ENCODE measurements at places on chromosomes 7 and 10.

DNA sequence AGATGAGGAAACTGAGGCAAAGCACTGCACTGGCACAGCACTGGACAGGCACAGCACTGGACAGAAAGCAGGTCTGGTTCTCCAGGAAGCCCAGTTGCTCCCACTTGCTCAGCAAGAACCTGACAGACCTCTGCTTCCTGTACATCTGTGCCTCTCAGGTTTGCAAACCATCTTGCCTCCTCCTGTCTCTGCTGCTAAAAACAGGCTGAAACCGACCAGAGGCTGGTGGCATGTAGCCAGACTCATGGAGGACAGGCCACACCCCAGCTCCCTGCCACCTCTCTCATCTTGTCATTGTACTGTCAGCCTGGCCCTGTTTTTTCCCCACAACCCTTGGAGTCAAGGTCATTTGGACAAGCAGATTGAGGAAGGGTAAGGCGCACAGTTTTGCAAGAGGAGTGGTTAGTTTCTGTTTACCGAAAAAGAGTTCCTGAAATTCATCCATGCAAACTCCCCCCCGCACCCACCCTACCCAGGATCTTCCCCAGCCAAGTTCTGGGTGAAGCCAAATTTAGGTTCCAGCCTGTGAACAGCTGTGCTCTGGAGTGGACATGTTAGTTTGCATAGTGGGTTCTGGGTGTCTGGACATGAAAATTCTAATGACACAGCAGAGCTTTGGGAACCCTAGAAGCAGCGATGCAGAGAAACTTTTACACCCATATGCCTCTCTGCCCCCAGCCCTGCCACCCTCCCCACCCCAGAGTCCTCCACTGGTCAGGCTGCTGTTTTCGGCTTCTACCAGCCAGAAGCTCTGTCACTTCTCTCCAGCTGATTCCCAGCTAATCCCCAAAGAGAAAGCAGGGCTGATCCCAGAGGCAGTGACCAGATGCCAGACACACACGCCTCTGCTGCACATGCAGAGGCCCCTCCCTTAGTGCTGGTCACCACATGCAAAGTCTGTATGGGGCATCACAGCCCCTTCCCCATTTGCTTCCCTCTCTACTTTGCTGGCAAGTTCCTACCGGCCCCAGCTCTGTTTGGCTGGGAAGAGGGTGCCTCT lies 8.5 kb upstream of the C10orf105 start:
- peak; percentile 68 for DNase-seq

DNA sequence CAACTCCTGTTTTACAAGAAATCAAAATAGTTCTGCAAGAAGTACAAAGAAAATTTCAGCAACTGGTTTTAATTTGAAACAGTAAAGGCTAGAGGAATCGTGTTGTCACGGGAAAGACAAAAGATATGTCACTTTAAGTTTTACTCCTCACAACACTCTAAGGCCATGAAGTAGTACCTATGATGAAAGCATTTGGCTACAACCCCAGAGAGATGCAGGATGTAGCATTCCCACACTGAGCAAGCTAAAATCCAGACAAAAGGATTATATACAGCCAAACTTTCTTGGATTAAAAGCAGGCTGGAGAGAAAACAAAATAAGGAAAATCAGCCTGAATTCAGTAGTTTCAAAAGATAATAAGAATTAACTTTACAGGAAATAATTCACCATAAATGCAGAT lies 245.5 kb upstream of the STEAP1 start:
- DNase-seq, result no peak

DNA sequence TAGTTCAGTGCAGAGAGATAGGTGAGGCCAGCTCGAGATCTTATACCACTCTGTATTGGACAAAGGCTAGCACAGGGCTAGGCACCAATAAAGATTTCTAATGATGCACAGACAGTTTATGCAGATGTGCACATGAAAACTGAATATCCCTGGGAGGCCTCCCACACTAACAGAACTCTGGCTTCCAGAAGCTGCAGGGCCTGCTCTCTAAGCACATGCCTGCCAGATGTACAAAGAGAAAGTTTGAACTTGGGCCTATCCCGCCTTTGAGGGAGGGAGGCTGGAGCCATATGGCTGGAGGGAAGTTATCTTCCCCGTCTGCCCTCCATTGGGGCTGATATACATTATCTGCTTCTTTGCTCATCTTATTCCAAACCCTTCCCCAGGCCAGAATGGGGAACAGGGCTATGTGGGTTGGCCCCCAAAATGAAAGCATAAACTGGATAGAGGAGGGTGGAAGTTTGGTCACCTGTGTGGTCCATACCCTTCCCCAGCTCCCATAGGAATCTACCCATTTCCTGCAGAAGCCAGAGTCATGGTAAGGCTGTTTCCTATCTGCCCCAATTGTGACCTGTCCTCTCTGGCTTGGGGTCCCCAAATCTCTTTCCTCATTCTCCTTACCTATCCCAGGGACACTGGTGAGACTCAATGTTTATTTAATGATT lies 3.8 kb downstream of the KAZALD1 start:
- no peak for DNase-seq

- DNase-seq, result no peak
Observed at GRCh38 chr7:54483523-54483922, 58.7 kb upstream of the VSTM2A start.

DNA sequence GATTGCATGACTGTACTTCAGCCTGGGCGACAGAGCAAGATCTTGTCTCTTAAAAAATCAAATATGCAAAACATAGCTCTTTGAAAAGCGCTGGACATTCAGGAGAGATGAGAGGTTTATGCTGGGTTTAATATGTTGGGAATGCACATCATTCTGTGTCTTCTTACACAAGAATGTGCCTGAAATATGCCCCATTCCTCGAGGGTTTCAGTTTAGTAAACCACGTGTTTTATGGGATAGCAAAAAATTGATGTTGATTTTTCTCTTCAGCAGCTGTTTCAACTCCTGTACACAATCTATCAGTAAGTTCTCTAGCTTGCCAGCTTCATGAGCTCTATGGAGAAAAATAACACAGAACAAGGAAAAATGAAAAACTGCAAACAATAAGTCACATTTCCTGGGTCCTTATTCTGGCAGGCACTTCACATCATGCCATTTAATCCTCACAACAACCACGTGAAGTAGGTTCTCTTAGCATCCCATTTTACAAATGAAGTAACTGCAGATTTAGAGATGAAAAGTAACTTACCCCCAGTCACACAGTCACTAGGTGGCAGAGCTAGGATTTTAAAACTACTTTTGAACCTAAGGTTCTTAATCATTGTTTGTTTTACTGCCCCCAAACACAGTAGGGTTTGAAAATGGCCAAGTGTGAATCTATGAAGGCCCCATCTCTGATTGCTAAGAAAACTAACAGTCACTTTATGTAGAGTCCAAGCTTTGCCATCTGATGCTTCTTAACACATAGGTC lies 423.6 kb downstream of the PHTF2 start:
- no peak for DNase-seq

DNA sequence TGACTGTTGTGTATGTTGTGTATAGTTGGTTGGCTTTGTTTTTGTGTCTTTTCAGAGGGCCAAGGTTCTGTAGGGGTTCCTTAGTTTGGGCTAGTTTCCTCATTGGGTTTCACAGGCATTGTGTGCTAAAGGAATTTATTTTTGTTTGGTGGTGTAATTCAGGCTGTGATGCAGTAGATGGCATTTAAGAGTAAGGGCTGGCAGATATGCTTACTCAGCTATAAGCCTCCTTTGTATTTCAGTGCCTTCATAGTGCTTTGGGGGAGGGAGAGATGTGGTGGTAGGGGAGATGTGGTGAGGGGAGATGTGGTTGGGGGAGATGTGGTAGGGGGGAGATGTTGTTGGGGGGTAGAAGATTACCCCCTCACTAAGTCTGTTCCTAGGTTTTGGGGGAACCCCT lies 91.7 kb downstream of the SLC25A40 start:
- DNase-seq, result no peak

DNA sequence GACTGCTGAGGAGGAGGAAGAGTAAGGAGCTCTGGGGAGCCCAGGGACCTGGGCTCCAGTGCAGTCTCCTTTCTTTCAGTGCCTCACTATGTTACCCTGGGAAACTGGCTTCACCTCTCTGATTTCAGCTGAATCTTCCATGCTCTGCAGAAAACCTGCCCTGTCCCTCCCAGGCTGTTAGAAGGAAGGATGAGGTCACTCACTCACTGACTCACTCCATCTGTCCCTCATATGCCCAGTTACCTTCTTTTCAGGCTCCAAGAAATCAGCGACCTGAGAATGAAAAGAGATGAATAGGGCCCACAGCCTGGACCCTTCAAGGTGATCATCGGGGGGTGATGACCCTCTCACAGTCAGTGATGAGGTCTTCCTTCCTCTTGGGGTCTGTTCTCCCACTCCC lies 481 bp downstream of the SFTPA2 start:
- DNase-seq, result no peak

DNA sequence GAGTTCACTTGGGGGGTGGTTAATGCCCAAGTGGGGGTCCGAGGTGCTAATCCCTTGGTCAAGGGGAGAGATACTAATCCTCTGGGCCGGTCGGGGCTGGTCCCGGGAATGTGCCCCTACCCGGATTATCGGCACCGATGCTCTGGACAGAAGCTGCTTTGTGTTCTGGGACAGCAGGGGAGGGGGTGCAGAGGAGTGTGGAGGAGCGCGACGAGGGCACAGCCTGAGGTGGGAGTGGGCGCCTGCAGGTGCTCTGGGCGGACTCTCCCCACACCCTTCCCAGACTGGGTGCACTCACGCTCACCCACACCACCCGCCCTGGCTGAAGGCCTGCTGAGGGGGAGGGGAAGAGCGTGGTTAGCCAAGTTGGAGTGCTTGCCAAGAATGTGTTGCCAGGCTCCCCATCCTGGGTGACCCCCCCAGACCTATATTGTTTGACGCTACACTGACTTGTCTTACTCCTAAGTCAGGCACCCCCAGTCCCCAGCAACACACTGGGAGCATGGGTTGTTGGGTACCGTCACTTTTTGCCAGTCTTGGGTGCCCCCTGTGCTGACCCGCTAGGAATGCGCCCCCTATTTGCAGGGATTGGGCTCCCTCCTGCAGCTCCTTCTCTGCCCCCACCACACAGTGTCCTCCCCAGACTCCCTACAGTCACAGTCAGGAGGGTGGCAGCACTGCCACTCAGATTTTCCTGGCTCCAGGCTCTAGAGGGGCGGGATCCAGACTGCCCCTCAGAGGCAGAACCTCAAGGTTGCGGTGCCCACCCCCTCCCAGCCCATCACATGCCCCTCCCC lies 1.2 kb downstream of the SLC4A2 start:
- no peak for DNase-seq

DNA sequence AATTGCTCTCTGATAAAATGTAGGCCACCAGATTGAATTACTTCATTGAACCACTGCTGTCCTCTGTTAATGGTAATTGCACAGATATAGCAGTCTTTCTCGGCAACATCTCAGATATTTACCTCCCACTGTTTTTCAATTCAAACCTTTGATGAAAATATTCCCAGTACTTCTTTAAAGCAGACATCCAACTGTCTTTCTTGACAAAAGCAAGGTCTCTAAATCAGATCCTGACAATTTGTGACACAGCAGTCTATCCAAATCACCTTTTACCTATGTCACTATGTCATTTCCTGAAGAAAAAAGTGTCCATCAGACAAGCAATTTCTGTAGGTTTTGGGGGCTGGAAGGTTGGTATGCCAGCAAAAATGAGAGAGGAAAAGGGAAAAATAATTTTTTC lies 555.7 kb downstream of the AUTS2 start:
- no peak for DNase-seq

DNA sequence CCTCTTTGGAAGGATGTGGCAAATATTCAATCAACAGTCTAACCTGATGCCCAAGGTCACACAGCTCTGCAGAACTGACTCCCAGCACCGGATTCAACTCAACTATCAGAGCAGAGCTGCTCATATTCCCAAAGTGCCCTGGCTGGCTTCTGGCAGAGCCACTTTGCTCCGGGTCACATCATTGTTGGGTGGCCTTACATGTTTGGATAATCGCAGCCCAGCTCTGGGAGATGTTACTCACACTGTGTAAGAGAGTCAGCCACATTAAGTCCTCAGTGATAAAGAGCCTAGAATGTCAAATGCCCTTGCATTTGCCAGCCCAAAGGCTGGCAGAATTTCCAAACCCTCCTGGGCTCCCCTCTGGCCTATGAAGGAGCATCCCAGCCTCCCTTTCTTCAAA lies 79.8 kb upstream of the PDE1C start:
- no peak for DNase-seq

GRCh38 chr10:77397103-77397502 lies 240.5 kb downstream of the KCNMA1 start:
- no peak for DNase-seq

DNA sequence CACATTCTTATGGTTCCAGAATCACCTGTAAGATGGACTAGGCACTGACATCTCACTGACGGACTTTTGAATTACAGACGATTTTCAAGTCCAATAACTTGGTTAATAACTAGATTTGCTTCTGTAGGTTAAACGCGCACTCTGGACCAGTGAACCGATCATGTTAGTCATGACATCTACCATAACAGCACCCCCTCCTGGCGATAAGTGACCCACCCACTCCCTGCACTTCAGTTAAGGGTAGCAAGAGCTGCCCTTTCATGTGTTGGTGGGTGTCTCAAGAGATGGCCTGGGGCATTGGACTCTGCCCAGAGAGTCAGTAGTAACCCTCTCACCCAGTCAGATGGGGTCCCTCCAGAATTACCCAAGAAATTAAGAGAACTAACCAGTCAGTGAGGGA lies 12.9 kb downstream of the GRM8 start:
- no peak for DNase-seq

DNA sequence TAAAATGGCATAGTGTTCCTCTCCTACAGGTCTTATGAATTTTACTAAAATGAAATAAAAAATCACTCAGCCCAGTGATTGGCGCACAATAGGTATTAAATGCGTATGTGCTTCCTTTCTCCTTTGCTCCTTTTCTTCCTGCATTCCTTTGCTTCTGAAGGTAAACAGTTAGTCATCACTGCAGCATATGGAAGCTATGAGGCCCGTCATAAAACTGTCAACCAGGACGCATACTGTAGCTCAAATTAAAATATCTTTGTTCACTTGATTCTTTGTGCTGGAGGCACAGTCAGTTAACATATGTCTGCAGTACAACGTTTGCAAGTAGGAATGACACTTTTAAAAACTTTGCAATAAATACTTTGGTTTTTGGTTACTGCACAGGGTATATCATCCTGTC lies 374.7 kb downstream of the TCERG1L start:
- DNase-seq, result no peak

DNA sequence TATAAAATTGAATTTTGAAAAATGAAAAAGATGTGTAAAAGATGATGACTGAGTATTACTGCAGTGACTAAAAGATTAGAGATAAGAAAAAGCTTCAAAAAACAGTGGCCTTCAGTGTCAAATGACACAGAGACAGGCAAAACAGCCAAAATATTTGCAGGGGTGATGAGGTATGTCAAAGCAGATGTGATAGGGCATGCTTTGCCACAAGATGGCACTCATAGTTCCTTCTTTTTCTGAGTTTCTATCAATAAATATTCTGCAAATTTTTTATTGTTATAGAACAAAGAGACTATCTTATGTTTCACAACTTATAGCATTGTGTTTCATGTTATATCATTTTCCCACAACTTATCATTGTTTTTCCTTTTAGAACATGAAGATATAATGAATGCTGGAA lies 344.1 kb upstream of the HPS1 start:
- DNase-seq, result no peak

- no peak for DNase-seq
Observed at GRCh38 chr7:19106241-19107080, 11.0 kb downstream of the TWIST1 start.

Data from T follicular helper cell (primary cell).